ENCODE measurements at places on chromosomes 7 and 10. TPM values are rescaled to one million over a fixed set of nuclear protein-coding genes. Genes with fewer than 3 reads are reported as not detected.

DNA sequence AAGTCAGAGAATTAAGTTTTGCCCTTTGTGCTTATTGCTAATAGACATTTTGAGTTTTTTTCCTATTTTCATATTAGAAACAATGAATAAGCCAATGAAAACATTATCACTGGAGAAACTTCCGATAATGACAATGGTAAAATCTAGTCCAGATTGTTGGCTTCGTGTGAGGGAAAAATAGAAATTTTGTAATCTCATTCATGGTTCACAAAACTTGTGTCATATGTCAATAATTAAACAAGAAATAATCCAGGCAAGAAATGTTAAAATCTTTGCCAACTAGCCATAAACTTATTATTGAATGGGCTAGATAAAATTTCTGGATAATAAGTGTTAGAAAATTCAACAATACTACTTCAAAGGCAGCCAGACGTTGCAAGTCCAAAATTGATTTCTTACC, 36.6 kb downstream of the RNLS start:
- DNase-seq: no peak

DNA sequence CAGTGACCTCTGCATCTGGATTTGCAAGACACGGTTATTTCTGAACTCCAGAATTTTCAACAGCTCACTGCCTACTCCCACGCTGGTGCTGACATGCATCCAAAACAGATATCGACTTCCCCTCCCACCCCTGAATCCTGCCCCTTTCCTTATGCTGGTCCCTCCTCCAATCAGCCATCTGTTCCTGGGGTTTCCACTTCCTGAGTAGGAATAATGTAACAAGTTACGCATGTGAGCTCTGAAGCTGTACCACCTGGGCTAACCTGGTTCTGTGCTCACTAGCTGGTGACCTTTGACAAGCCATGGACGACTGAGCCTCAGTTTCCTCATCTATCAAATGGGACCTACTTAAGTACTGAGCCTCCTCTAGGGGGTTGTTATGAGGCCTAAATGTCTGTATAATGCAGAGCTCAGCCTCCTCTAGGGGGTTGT, 1.7 kb upstream of the NCAPG2 start:
- DNase-seq: peak; percentile 6

GRCh38 chr7:47953822-47954221, 5.6 kb upstream of the PKD1L1 start:
- no peak for DNase-seq

DNA sequence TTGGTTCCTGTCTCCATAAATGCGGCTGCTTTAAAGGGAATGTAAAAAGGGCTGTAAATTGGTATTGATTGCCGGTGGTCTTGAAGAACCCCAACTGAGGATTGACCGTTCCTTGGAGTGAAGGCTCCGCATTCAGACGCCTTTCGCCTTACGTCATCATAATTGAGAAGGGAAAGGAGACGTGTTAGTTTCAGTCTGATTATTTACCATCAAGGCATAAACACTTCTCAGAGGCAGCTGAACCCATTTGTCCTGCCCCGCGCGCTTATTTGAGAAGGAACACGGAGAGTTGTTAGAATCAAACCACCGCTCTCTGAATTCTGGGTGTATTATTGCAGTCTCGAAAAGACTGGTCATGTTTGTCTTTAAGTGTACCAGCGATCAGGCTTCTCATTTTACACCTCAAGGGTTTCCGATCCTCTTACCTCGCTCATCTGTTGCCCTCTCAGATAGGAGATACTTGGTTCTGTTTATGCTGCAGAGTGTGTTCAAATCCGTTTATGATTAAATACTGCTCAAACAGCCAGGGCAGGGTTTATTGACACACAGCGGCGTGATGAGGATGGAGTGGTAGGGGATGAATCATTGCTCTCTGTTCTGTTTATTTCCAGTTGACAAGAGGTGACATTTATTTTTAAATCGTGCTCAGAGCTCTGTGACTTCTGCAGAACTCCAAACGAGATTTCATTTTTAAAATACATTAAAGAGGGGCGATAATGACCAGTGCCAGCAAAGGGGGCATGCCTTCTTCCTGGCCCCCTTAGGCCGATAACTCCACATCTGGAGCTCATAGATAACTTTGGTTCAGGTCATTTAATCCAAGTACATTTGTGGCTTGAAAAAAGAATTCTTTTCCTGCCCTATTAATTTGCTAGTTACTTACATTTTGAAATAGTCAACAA, 30.4 kb downstream of the FOXK1 start:
- no peak for DNase-seq

DNA sequence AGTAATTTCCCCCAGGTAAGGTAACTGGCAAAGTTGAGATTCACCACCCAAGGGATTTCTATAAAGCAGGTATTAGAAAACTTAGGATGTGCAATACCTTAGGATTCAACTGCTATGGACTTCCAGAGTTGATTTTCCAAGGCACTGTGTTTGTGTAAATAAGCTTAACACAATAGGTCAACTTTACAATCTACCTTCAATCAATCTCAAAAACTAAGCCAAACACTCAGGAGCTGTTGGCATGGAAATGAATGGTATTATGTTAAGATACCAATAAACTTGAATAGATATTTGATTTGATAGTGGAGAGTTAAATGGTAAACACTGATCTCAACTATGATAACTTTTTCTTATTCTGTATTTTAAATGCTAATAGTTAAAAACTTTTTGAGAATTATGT, 762 bp upstream of the SEMA3E start:
- DNase-seq: no peak

DNA sequence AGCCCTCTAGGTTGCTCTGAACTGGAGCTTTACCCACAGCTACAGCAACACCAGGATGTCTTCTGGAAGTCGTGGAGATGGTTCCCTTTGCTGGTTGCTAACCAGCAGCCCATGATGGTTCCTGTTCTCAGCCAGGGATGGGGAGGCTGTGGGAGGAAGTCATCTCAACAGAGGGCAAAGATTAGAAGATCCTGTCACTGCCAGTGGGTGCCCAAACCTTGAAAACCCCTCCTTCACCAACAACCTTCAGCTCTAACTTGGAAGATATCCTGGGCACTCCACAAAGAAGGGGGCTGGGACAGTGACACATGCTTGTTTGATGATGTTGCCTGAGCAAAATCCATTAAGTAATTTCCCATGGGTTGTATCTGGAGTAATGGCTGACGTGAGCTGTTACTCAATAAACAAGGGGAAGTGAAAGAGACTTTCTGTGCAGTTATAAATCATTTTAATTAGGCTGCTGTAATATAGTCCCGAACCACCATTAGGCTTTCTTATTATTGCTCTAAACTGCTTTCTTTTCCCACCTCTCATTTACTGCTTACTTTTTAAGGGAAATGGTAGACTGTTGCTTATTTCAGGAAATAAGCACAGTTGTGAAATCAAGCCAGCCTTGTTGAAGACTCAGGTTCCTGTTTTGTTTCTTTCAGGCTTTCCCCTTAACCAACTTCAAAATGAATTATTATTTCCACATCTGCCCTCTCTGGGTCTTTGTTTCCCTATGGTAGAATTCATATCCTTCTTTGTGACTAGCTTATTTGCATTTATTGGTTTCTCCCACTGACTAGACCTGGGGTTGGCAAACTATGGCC, 124.8 kb downstream of the PPP1R17 start:
- DNase-seq: peak; percentile 16

GRCh38 chr10:124010024-124010423, 83.4 kb downstream of the CHST15 start:
- no peak for DNase-seq

DNA sequence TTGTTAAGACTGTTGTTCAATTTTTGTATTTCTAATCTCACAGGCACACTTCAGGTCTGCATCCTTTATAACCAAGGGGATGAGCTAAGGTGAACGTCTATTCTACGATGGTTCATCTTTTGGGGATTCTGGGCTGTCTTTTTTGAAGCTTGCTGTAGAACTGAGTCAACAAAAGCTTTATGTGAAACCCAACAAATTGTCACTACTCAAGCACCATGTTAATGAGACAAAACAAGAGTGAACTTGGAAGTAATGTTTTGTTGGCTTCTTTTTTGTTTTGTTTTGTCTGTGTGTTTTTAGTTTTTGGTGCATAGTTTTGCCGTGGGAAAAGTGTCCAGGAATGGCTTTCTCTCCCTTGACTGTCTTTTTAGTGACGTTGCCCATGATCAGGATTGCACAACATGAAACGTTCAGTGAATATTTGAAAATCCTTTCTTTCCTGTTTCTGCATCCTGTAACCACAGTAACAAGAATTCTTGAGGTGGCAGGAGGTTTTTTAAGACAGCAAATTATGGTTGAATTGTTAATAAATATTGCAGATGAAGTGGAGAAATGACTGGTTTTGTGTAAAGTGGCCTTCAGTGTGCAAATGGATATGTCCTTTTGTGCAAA, 65.6 kb downstream of the WIPF3 start:
- no peak for DNase-seq

- DNase-seq: peak; percentile 39
These were observed at the start of gene ZNF316 for GRCh38 chr7:6636741-6637543. Gene ZNF316 (plus strand): TSS chr7:6637318. CDS start chr7:6642410, 5,092 bp downstream.

DNA sequence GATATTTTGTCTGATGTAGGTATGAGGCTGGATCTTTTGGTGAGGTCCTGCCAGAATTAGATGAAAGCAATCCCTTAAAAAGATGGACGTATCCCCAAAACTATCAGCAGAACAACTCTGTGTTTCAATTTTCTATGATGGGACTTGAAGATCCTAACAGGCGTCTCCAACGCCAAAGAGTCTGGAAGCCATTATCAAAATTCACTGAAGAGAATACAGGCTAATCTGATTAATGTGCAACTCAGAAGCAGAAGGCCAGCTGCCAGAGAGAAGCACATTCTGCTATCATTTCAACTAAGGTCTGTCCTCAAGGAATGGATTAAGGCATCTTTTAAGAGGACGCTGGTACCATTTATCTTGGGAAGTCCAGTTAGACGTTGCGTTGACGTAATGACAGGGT, 119.7 kb downstream of the FGFR2 start:
- no peak for DNase-seq

DNA sequence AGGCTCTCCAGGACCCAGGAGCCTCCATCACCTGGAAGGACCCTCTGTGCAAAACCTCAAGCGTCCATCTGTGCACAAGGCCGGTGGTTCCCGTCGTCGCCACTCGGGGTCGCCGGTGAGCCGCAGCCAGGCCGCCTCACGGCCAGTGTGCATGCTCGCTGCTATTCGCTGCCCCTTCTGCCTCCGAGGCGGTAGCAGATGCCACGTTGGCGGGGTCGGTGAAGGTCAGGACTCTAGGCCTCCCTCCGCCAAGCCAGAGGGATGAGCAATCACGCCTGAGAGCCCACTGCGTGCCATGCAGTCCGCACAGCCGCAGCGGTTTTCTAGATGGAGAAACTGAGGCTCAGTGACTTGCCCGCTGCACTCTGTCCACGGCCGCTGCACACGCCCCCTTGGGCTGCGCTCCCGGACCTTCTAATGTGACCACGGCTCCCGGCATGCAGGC, 5.7 kb downstream of the UPK3B start:
- DNase-seq: peak; percentile 12

GRCh38 chr10:29600821-29601220, 34.0 kb downstream of the SVIL start:
- DNase-seq: no peak

GRCh38 chr7:40755438-40755837, 620.6 kb downstream of the SUGCT start:
- no peak for DNase-seq

DNA sequence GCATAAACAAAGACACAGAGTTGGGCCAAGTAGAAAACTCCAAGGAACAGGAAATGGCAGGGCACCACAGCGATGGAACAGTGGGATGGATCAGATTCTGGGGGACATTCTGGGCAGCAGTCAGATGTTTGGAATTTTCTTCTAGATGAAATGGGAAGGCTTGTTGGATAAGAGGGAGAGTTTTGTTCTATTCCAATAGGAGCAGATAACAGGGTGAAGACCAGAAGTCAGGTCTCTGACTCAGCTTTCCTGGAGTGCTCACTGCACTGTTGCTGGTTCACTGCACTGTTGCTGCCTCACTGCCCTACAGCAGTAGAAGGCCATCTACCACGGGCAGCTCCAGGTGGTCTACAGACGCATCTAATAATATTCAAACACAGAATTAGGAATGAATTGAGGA, 135.6 kb downstream of the ATE1 start:
- no peak for DNase-seq

Gene CDC14C
- total RNA-seq: not detected

Gene SLC13A1
- 10.1 TPM for total RNA-seq

Gene PPP1R9A
- total RNA-seq: 25.7 TPM

Gene OPN4
- not detected for total RNA-seq

Gene COL28A1
- 5.8 TPM for total RNA-seq

Gene MMP21
- total RNA-seq: 0.13 TPM
